HS-5 (cell line): ENCODE measurements at places on chromosomes 2 and 18.
A peak's percentile ranks its signal among the peaks of the same experiment; 100 is the strongest.

DNA sequence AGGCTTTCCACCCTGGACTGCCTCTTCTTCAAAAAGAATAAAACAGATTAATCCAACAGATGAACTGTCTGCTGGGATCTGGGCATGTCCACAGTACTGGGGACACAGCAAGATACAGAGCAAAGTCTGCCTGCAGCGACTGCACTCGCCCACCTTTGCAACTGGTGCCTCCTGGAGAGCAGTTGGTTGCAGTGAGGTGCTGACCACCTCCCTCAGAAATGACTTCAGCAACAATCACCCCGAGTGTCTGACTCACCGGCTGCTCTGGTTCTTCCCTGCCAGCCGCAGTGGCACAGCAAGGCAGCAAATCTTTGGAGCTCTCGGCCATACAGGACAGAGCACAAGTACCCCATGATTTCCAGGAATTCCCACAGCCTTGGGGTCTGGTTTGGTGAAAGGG lies 179.7 kb downstream of the ANAPC1 start:
- DNase-seq: peak; percentile 38

DNA sequence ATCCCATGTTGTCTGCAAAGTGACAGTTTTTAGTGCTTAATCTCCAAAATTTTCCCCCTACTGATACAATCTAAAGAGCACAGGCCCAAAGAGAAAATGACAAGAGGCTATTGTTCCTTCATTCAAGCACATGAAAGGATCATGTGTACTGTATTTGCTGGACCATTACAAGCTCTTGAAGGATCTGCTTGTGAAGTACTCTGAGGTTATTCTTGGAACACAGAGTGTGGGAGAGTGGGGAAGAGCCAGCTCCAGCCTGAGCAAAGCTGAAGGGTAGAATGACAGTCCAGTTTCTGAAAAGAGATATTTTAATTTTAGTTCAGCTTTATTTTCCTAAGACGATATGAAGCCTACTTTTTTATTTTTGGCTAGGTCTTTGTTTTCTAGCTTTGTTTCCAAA lies 112.2 kb downstream of the GALNT3 start:
- DNase-seq: no peak

- DNase-seq: no peak
Observed at GRCh38 chr2:39538718-39539117, 101.6 kb upstream of the MAP4K3 start.

DNA sequence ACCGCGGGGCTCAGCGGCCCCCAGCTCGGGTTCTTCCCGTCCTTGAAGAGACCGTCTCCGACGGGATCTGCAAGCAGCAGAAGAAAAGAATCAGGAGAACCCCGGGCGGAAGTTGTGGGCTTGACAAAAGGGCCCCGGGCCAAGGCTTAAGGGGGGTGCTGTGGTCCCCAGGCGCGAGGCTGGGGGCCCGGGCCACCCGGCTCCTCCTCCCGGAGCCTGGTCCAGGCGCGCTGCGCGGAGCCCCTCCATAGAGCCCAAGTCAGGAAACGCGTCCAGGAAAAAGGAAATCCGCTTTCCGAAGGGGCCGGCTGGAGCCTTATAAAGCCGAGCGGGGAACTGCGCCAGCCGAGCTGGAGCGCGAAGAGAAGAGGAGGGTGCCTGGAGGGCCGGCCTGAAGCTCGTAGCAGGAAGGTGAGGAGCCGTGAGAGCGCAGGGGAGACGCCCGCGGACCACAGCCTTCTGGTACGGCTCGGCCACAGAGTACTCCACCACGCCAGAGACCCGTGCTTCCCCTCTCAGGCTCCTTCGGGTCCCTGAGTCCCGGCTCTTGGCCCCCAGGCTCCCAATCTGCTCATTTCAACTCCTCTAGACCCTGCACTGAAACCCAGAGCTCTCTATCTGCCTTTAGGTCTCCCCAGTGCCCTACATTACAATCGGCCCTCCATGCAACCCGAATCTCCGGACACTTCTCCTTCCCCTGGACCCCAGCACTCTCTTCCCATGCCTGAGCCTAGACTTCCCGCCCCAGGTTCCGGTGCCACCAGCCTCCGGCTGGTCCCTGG lies 554 bp downstream of the FEV start:
- no peak for DNase-seq

DNA sequence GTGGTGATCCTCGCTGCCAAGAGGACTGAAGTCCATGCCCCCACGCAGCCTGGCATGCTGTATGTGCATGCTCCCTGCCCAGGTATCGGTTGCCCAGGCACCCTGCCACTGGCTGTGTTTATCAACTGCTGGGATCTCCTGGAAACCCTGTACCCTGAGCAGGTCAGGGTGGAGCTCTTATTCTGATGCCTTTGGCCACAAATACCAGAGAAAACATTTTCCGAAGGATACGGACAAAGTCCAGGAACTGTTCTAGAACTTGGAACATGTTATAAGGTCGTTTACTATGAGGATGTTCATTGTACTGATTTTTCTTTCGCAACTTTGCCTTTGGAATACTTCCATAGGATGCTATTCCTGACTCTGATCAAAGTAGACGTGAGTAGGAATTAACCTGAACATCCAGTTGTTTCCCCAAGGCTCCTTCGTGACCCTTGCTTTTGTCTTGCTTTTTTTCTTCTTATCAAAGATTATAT lies 55.2 kb downstream of the TMEM17 start:
- DNase-seq: no peak

DNA sequence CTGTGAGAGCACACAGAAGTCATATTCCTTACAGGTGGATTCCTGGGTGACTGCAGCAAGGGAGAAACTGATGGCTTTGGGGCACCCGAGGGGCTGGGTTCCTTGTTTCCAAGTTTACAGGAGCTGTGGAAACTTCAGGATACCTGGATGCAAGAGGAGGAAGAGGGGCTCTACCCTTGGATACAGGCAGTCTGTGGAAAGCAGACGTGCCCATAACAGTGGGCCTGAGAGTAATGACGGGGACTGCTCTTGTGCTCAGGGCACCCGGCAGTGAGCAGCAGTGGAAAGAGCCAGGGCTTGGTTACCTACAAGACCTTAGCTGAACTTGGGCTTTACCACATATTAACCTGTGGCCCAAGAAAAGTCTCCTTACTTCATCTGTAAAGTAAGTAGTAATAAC lies 102.2 kb upstream of the TGFA start:
- DNase-seq: no peak

- DNase-seq: no peak
Observed at GRCh38 chr18:76339246-76339620, 155.8 kb downstream of the ZNF516 start.

DNA sequence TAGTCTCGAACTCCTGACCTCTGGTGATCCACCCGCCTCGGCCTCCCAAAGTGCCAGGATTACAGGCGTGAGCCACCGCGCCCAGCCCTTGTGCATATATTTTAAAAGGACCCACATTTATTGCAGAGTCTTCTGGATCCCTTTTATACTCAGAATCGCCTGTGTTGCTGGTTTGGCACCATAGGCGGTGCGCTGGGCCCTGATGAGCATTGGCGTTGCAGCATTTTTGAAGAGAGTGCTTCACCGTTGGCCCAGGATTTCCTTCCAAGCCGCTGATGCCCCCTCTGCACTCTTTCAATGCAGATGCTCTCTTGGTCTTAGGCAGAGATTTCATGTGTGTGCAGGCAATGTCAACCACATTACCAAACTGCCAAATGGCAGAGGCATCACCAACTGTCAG lies 13.5 kb upstream of the TFCP2L1 start:
- DNase-seq: no peak

GRCh38 chr2:218924757-218925156 lies 34.7 kb upstream of the CDK5R2 start:
- DNase-seq: no peak

- DNase-seq: no peak
Observed at GRCh38 chr2:71536226-71536671, 82.9 kb downstream of the DYSF start.

DNA sequence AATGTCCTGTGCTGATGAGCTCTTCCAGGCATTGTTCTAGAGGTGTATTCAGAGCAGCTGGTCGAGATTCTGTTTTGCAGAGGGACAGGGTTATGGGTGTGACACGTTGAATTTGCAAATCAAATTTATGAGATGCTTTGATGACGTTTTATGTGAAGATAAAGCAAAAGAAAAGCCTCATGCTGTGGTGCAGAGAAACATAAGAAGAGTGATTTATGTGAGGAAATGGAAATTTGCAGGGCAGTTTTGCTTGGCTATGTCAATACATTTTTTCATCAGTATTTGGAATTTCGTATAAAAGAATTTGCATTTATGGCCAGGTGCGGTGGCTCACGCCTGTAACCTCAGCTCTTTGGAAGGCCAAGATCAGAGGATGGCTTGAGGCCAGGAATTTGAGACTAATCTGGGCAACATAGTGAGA lies 36.4 kb downstream of the TSN start:
- DNase-seq: no peak

GRCh38 chr18:77110936-77111335 lies 21.6 kb downstream of the MBP start:
- DNase-seq: no peak

DNA sequence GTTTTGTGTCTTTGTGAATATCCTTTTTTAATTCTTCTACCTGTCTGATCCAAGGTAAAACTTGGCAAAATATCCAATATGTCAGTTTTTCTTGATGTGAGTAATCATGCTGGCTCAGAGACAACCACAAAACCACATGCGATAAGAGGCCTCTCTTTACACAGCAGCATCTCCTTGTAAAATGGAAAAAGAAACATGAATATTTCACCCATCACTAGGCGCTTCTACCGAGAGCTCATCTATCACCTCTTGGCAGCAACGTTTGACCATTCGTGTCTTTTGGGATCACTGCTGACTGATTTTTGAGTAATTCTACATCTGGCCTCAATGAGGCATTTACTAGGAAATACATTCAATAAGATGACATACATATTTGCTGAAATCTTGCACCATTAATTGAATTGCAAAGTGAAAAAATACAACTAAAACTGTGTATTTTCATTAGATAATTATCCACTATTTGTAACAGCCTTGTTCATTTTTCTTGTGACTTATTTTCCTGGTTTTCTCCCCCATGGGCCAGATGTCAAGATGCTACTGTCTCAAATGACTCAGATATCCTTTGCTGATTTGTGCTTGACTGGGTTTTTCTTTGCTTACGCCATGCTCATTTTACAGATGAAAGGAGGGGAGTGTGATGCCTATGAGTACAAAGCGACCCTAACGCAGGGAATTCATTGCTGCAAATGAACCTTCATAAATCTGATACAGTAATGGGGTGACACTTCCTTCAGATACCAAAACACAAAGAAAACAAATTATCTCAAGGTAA lies 467.5 kb downstream of the FBXO15 start:
- DNase-seq: no peak

- no peak for DNase-seq
Observed at GRCh38 chr2:234348081-234348480, 148.8 kb downstream of the ARL4C start.

- no peak for DNase-seq
Observed at GRCh38 chr2:53998834-53999233, 28.0 kb upstream of the PSME4 start.

DNA sequence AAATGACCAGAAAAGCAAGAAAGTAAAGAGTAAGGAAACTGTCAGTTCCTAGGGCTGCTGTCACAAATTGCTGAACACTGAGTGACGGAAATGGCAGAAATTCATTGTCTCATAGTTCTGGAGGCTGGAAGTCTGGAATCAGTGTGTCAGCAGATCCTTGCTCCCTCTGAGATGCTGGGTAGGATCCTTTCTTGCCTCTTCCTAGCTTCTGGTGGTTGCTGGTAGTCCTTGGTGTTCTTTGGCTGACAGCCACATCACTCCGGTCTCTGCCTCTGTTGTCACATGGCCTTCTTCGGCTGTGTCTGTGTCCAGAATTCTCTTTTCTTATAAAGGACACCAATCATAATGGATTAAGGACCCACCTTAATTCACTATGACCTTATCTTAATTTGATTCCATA lies 21.9 kb downstream of the PLEKHB2 start:
- DNase-seq: no peak

DNA sequence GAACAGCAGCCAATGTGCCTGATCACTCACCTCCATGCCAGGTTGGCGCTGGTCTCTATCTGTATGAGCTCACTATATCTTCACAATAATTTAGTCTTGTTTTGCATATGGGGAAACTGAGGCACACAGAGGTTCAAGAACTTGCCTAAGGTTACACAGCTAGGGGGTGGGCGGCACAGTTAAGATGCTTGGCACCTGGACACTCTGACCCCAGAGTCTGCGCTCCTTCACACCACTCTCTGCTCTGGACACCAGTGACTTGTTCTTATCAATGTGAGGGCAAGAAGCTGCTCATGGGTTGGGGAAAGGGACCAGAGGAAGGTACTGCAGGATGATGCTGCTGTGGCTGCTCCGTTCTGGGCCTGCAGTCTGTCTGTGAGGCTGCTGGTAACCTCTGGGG lies 27.1 kb downstream of the FBLN7 start:
- DNase-seq: no peak
